ENCODE measurements at places on chromosomes 2 and 18. TPM values are rescaled to one million over a fixed set of nuclear protein-coding genes. Genes with fewer than 3 reads are reported as not detected.

DNA sequence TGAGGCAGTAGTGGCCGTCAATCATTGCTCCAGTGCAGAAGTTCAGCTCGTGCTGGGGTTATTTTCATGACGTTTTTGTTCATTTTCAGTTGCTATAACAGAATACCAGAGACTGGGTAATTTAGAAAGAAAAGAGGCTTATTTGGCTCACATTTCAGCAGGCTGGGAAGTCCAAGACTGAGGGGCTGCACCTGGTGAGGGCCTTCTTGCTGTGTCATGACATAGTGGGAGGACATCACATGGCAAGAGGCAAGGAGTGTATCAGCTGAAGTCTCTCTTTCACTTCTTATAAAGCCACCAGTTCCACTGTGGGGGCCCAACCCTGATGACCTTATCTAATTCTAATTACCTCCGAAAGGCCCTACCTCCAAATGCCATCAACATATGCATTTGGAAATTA, 58.0 kb upstream of the DPP10 start:
- no peak for DNase-seq

GRCh38 chr18:10900435-10900834, 248.9 kb downstream of the PIEZO2 start:
- DNase-seq, result no peak

- DNase-seq, result no peak
These were observed 117.6 kb downstream of the BCL2L11 start for GRCh38 chr2:111238296-111238695.

DNA sequence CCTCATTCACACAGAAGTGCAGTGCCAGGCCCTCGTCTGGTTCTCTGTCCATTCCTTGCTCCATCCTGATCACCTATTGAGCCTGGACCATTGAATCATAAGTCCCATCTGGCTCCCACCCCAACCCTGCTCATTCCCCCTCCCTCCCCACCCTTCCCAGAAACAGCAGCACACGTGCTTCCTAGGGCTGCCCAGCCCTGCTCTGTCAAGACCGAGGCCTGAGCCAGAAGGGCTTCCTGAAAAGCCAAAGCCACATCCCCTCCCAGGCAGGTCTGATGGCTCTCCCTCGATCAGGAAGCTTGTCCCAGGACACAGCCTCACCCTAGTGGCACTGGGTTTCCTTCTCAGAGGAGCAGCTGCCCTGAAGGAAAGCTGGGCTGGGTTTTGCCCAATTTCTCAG, 79.8 kb upstream of the FZD7 start:
- DNase-seq, result no peak

- no peak for DNase-seq
These were observed 53.7 kb downstream of the BCL11A start for GRCh38 chr2:60499651-60500265.

DNA sequence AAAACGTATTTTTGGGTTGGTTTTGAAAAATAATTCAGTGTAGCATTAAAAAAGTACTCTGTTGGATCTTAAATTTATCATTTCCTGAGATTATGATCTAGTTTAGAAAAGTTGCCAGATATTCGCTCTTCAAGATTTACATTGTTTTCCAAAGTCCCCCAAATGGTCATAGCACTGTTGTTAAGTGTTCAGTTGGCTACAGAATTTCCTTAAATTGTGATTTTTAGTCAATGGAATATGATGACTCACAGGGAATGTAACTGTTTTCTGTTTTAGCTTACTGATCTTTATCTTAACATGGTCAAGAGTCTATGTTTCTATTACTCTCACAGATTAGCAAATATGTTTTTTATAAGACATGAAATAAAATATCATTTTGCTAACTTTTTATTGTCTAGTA, 23.2 kb downstream of the PLCL1 start:
- DNase-seq, result peak; percentile 69

GRCh38 chr2:109472331-109472959, 141.3 kb downstream of the SEPTIN10 start:
- DNase-seq, result no peak

DNA sequence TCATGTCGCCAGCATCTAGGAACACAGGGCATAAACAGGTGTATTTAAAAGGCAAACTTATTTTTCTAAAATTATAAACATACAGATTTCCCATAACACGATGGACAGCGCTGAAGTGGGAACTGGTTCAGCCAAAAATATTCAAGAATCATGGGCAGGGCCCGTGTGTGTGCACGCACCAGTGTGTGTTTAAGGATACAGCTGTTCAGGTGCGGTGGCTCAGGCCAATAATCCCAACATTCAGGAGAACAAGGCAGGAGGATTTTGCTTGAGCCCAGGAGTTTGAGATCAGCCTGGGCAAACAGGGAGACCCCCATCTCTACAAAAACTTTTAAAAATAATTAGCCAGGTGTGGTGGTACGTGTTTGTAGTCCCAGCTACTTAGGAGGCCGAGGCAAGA, 288.6 kb upstream of the HDAC4 start:
- no peak for DNase-seq

GRCh38 chr2:170521299-170521698, 193.8 kb upstream of the SP5 start:
- no peak for DNase-seq

GRCh38 chr2:138395565-138396306, 105.8 kb upstream of the SPOPL start:
- DNase-seq, result no peak

Gene PLCD4
- 31.2 TPM for polyA plus RNA-seq

Gene MBOAT2
- polyA plus RNA-seq, result 61.7 TPM

Gene MDH1B
- polyA plus RNA-seq, result 0.69 TPM

Gene SLC9A4
- polyA plus RNA-seq, result not detected

Gene COL4A4
- 0.03 TPM for polyA plus RNA-seq

Gene DSG2
- 14.8 TPM for polyA plus RNA-seq

Gene DUSP2
- polyA plus RNA-seq, result 5.3 TPM
